Fibroblast of gingiva (primary cell): ENCODE measurements at places on chromosomes 6 and 20.

- peak; percentile 60 for DNase-seq
Measured at GRCh38 chr6:145247692-145248419, 487.5 kb downstream of the EPM2A start.

GRCh38 chr6:130320908-130321307 lies 44.9 kb upstream of the TMEM200A start:
- DNase-seq, result no peak

DNA sequence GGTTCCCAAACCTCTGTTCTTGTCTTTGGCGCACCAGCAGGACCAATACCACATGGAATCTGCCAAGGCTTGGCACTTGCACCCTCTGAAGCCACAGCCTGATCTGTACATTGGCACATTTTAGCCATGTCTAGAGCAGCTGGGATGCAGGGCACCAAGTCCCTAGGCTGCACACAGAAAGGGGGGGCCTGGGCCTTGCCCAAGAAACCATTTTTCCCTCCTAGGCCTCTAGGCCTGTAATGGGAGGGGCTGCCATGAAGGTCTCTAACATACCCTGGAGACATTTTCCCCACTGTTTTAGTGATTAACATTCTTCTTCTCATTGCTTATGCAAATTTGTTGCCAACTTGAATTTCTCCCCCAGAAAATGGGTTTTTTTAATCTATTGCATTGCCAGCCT lies 5.4 kb upstream of the FAM120B start:
- DNase-seq, result no peak

- no peak for DNase-seq
Measured at GRCh38 chr6:127794405-127794804, 106.5 kb downstream of the THEMIS start.

DNA sequence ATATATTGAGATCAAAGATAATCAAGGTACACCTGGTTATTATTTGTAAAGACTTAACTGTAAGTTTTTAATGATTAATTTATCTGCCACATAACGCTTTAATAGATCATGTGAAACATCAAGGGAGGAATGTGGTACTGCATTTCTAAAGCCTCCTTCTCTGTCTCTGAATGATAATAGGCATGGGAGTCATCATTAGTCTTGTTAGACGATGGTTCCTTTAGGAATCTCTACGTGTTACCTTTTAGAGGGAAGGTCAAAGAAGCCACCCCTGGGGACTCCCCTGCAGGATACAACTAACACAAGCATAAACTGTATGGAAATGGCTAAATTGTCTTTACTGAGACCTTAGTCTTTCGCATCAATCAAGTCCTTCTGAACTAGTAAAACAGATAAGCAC lies 173.6 kb upstream of the MCHR2 start:
- no peak for DNase-seq

- no peak for DNase-seq
Measured at GRCh38 chr6:41332241-41332640, 3.2 kb upstream of the NCR2 start.
